ENCODE measurements at places on chromosomes 1 and 21.

GRCh38 chr1:17287130-17287776, 20.7 kb upstream of the PADI4 start:
- DNase-seq: peak; percentile 82

- no peak for DNase-seq
Observed at GRCh38 chr1:70220517-70221237, 503 bp upstream of the SRSF11 start.

- no peak for DNase-seq
Observed at GRCh38 chr1:47756411-47756810, 240.8 kb downstream of the TRABD2B start.

- peak; percentile 5 for DNase-seq
Observed at GRCh38 chr1:37020653-37021277, 13.6 kb downstream of the GRIK3 start.

- DNase-seq: no peak
Observed at GRCh38 chr1:32077451-32077850, 4.7 kb downstream of the TMEM39B start.

DNA sequence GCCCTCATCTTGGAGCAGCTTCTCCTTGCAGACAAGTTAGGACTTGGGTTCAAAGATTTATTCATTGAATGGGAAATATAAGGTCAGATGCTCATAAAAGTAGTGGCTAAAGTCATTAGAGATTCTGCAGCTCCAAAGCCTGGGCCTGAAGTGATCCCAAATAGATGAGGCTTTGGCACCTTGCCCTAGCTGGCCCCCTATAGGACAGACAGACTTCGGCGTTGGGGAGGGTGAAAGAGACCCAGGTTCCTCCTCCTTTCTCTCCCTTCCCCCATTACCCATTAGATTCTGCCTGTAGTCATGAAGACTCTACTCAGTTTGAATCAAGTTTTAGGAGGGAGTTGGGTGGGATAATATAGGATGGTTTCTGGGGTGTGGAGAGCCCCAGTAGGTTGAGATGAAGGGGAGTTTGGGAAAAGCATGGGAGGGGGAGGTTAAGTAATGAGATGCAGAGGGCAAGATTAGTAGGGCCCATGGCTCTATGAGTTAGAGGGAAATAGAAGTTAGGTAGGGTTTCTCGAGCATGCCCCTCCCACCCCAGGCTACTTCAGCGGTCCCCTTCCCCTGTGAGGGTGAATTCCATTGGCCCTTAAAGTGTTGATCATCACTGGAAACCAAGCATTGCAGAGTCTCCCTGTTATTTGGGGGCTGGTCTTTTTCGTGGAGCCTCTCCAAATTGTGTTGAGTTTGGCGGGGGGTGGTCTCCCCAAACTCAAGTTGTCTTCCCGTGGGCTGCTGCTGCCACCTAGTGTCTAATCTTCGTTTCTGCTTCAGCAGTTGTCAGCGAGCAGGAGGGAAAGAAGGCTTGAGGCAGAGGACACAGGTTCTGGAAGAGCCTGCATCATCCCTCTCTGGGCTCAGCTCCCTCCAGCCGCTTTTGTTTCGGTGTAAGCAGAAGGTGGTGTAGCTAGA, 2.1 kb upstream of the AHDC1 start:
- DNase-seq: peak; percentile 68

DNA sequence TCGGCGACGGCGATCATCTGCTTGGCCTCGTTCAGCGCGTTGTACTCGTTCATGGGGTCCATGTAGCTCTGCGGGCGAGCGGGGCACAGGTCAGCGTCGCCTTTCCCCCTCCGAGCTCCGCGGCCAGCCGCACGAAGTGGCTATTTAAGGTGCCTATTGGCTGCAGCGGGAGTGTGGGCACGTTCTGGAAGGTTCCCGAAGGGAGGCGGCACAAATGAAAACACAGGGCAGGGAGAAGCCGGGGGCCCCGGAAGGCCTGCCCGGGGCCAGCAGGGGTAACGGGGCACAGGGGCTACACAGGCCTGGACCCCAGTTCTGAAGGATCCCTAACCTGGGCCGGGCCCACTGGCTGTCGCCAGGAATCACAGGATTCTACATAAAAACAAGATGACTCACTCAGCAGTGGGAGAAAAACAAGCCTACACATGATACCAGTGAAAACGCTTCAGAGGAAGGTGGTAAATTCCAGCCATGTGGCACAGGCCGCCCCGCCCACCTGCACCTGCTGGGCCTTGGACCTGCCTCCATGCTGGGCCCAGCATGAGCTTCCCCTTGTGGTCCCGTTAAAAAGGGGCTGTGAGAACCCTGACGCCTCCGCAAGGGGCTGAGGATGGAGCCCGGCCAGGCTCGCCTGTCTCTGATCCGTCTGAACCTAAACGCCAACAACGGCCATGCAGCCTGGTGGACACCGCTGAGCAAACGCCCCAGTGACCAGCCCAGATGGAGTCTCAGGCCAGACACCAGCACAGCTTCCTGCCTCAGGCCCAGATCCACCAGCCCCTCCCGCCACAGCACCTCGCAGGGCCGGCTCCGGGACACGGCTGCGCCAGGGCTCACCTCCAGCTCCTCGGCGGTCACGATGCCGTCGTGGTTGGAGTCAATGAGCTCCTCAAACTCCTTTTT, 3.9 kb upstream of the TNFRSF4 start:
- DNase-seq: no peak

DNA sequence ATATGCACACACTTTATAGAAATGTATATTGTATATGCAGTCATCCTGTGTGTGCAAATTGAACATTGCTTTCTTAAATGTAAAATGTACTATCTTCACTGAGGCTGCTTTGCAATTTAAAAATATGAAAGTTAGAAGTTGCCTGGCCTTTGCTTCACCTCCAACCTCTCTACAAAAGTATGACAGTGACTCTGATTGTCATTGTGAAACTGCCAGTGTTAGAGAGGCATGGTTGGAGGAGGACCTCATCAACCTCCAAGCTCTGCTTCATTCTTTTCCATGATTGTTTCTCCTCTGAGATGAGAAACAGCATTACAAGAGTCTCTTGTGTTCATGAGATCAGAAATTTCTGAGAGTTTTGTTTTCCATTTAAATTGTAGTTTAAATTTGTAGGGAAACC, 185.5 kb downstream of the ZC3H11B start:
- no peak for DNase-seq

GRCh38 chr1:201365251-201365650, 12.2 kb downstream of the TNNT2 start:
- DNase-seq: no peak

- no peak for DNase-seq
Observed at GRCh38 chr1:246773213-246773641, 49.0 kb downstream of the SCCPDH start.

- peak; percentile 82 for DNase-seq
Observed at GRCh38 chr1:231410036-231410612, 12.0 kb downstream of the EGLN1 start.

DNA sequence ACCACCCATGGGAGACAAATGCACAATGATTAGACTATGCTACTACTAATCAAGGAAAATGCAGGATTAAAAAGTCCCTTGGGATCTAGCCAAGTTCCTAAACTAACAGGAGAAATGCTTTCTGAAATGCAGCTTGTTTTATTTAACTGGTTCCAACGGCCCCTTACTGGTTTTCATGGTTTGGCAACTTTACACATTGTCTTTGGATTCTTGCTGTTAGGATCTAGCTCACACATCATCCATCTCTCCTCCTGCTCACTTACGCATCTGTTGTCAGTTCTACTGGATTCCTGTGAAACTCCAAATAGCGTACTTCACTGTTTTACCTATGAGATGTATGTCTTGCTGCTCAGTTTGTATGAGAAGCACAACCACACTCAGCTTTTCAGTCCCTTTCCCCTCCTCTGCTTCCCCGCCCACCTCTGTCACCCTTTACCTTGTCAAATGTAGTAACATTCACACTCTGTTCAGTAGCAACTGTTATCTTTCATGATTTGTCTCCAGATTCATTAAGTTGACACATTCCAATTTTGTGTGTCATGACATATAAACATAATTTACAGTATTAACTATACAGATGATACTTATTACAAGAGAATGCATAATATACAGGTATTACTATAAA, 130.1 kb downstream of the SIM2 start:
- DNase-seq: peak; percentile 40

Data from fibroblast of skin of right biceps (primary cell).